ENCODE measurements at places on chromosomes 1 and 21.

DNA sequence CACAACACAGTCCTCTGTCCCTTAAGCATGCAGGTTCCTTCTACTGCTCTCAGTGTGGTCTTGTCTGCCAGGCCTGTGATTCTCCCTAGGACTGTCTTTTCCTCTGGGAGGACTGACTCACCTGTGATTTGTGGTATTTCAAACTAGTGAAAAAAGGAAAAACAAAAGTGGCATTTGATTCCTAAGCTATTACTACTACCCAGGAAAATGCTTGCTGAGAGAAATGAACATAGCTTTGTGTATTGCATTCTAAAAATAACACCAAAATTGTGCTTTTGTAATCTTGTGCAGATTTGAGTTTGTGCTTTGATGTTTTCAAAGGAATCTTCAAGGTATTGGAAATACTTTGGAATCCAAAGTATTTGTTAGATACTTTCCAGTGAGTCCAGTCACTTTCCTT, 57.0 kb downstream of the GPR161 start:
- DNase-seq, result no peak

DNA sequence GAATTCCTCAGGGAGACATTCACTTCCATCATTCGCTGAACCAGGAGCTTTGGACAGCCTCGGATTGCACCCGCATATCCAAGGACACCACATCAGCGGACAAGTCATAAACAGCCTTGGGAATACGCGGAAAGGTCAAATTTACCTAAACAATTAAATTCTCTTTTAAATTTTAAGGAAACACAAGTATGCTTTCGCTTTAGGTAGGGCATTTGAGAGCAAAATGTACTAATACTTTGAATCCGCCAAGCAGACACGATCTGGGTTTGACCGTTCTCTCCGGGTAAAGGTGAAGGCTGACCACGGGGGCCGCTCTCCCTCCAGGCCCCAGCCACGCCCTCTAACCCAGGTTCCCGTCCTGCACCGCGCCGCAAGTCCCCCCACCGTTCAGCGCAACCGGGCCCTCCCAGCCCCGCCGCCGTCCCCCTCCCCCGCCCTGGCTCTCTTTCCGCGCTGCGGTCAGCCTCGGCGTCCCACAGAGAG, 479 bp upstream of the ACADM start:
- peak; percentile 77 for DNase-seq

- no peak for DNase-seq
Measured at GRCh38 chr21:20330652-20331051, 667.6 kb upstream of the NCAM2 start.

DNA sequence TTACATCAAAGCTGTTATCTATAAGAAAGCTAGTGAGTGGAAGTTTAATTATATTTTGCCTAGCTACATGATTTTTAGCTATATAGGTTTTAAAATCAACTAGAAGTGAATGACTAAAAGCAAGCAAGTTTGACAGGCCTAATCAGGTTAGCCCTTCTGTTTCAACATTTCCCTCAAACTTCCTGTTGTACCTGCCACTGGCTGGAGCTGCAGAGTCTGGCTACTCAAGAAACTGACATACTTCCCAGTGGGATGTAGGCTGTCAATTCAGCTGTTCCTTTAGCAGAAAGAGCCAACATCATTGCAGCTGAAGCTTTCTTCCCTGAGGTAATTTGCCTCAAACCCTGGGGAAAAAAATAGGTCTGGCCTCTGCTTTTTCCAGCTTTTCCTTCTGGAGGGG, 87.1 kb upstream of the TNR start:
- peak; percentile 15 for DNase-seq

Measured in endothelial cell (in vitro differentiated cells).